Activated CD8-positive, alpha-beta memory T cell treated with anti-CD3 and anti-CD28 coated beads for 1 hour (primary cell): ENCODE measurements at places on chromosomes 5 and 9.

GRCh38 chr5:155285706-155286105 lies 272.2 kb downstream of the KIF4B start:
- DNase-seq: no peak

DNA sequence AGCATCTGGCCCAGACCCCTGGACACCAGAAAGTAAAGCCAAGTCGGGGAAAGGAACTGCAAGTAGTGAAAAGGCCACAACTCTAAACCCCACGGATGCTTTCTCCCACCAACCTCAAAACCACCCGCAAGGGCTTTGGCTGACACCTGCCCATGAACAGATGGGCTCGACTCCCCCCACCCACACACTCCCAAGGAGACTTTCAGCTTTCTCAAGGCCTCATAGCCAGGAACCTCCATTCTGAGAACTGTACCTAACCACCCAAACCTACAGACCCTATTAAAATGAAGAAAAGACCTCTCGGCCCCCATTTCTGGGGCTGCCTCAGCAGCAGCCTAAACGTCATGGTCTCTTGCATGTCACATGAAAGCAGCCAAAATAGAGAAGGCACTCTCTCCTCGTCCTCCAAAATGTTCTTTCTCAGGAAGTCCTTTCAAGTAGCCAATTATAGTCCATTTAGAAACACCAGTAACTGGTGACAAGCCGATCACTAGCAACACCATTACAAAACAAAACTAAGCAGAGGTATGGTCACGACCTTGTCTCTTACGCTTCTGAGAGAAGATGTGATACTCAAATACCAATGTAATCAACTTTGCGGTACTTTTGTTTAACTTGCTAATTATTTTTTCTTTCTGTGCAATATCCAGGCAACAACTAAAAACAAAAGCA lies 2.9 kb downstream of the B4GALT1 start:
- no peak for DNase-seq

DNA sequence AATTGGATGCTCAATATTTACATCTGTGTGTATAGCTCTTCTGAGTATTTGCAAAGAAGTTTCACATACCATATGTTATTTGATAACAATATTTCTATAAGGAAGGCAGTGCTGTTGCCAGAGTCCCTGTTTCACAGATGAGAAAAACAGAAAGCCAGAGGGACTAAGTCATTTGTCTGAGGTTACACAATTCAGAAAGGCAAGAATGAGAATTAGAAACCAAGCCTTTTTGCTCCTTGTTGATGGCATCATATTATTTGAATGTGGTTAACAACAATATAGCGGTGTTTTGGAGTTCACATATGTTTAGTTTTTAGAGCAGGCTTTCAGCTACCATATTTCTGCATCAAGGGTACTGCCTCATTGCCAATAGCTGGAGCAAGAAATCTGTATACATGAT lies 110.9 kb upstream of the PRLR start:
- DNase-seq: no peak

- no peak for DNase-seq
These were observed 39.2 kb upstream of the NEK6 start for GRCh38 chr9:124218438-124218982.

- no peak for DNase-seq
These were observed 648.5 kb downstream of the BNC2 start for GRCh38 chr9:16221822-16222547.
